GM12878 (cell line): ENCODE measurements at places on chromosomes 7 and 10.

DNA sequence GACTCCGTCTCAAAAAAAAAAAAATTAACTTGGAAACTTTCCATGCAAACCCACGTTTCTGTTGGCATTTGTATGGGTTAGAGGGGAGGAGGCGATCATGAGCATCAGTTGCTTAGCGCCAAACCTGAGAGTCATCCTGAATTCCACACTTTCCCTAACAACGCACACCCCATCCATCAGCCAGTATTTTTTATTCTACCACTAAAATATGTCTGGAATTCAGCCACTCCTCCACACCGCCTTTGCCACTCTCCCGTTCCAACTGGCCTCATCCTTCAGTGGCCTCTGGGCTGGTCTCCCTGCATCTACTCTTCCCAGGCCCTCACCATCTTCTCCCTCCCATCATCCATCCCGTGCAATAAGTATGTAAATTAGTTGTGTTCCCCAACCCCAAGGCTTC is 4.7 kb upstream of the LMBR1 start:
- no peak for DNase-seq

DNA sequence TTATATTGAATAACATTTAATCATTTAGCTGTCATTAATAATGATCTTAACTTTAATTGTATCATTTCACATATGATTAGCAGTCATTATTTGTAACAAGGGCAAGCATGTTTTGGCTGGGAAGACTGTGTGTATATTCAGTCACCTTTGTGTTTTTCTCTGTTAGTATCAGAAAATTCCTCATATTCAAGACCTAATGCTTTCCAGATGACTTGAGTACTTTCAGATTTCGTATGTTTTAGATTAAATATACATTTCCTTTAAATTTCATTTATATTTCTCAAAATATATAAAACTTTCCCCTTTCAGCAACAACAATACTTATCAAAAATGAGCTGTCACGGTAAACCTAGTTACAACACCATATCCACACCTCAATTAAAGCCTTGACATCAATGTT is 6.3 kb upstream of the CACNA2D1 start:
- DNase-seq = no peak

GRCh38 chr10:49759787-49760551 is 2.2 kb downstream of the OGDHL start:
- no peak for DNase-seq

GRCh38 chr7:117110480-117111315 is 157.4 kb downstream of the ST7 start:
- peak; percentile 70 for DNase-seq

DNA sequence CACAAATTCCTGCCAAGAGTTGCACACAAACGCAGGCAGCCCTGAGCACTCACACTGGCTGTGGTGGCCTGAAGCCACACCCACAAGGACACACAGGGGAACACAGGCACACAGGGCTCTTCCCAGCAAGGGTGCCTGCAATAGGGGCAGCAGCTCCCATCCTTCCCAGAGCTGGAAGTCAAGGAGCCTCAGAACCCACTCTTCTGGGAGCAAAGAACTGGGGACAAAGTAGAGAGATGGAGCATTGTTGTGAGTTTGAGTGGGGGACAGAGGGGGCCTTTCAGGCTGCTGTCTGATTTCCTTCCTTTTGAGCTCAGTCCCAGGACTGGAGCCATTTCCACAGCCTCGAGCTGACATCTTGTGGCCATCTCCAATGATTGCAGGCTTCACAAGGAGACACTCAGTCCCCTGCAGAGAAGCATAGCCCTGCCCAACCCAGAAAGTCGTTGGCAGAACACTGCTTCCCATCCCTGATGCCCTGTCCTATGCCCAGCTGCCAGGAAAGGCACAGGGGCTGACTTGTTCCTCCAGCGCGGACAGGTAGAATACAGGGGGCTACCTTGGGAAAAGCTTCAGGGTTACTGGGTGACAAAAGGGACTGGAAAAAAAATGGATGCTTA is 34.4 kb upstream of the SLF2 start:
- no peak for DNase-seq

DNA sequence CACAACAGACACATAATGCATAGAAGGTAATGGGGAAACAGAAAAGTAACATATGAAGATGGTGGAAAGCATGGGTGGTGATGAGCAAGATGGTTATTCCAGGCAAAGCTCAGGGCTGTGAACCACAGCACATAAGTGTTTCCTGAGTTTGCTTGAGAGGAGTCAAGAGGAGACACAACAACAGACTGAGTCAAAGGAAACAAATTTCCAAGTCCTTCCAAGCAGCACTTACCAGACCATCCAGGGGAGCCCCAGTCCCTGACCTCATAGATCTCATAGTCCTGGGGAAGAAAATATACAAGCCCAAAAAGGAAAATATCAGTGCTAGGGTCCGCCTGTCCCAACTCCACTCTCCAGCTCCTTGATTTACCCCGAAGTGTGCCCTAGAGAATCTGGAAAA is 216.6 kb upstream of the FZD1 start:
- no peak for DNase-seq

DNA sequence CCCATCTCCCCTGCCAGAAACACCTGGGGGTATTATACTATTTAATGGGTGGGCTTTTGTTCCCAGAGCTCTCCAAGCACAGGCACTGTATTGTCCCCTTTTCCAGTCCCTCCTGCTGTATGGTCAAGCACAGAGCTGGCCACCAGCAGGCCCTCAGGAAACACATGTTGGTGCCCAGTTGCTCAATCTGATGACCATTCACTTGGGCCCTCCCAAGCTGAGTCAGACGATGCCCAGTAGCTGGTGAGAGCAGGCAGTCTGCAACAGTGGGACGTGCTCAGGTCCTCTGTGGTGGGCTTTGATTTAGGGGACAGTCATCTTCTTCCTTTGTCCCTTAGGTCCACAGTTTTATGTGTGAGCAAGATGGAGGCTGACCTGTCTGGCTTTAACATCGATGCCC is 11.8 kb downstream of the SFXN2 start:
- DNase-seq = no peak

DNA sequence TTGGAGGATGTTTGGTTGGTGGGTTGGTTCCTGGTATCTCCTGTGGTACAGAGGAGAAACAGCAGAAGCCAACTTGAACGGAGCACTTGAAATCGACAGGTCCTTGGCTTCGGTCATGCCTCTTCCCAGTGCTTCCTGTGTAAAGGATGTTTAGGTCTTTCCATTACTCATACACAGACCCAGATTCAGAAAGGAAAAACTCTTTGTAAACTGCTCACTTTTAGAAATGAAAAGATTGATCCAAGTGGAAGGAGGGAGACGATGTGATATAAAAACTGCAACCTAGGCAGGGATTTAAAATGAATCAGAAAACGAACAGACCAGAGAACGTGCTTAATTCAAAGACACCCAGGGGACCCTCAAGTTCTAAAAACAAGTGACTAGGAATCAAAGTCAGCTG is 338.4 kb downstream of the GALNT17 start:
- DNase-seq = no peak

GRCh38 chr7:125412890-125413665 is 483.5 kb upstream of the POT1 start:
- DNase-seq = no peak

- no peak for DNase-seq
These were observed 18.2 kb upstream of the CASD1 start for GRCh38 chr7:94491410-94491809.

DNA sequence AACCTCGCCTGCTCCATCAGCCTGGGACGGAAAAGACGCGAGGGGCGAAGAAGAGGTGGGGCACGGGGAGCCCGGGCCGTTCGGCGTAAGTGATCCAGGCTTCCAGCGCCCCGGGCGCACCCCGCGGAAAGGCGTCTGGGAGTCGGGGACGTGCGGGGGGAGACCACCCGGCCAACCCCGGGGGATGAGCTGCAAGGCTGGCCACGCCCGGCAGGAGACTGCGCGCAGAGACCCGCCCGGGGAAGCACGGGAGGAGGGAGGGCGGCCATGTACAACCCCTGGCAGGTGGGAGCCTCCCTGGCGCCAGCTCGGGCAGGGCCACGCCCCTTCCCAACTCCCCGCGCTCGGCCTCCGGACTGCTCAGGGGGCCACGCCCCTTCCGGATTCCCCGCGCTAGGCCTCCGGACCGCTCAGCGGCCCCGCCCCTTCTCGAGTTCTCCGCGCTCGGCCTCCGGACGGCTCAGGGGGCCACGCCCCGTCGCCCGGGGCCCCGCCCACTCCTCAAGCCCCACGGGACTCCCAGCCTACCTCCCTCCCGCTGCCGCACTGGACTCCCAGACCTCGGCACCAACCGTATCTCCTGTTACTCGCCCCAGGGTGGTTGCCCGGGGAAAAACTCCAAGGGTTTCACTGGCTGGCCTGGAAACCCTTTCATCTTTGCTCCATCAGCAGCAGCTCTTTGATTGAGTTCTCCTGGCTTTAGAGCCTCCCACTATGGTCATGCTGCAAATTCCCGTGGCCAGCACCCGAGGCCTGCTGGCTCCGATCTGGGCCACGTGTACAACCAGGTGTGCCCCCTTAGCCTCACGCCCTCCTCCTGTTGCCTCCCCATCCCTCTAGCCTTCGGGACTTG is 284.4 kb downstream of the ZEB1 start:
- peak; percentile 66 for DNase-seq

GRCh38 chr10:21934307-21934706 is 69.2 kb downstream of the DNAJC1 start:
- no peak for DNase-seq

- peak; percentile 72 for DNase-seq
These were observed 4.4 kb downstream of the WDR91 start for GRCh38 chr7:135206941-135207391.

GRCh38 chr7:116686812-116687419 is 14.9 kb downstream of the MET start:
- no peak for DNase-seq

GRCh38 chr10:123359539-123359938 is 205.3 kb downstream of the BUB3 start:
- DNase-seq = peak; percentile 40

GRCh38 chr10:35600193-35600592 is 4.9 kb upstream of the GJD4 start:
- no peak for DNase-seq

DNA sequence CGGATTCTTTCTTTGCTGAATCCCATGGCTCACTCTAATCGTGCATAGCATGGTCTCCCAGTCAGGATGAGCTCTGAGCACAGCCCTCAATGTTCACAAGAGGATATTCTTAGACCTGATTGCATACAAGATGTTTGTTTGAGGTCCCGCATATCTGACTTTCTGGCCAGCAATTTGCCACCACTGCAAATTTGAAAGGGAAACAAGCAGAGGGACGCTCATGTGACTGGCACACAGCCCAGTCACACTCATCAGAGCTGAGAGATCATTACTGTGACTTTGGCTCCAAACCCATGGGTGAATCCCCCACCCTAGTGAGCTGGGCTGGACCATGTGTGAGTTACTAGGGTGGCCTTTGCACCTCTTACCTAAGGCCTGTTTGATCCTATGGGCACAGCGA is 9.9 kb downstream of the TAS2R41 start:
- DNase-seq = no peak

DNA sequence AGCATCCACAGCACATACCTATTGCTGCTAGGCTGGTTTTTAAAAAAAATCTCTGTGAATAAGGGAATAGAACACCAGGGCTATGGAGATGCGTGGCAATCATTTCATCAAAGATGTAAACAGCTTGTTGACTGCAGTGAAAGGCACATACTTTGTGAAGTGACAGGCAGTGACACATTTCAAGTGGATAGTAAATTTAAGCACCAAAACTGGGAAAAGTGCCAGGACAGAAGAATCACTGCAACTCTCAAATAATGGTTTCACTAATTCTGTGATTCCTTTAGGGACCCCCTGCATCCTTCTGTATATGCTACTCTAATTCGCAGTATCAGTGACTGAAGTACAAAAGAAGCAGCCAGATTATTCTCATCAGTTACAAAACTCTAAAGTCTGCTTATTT is 145.2 kb upstream of the KLF14 start:
- DNase-seq = no peak

DNA sequence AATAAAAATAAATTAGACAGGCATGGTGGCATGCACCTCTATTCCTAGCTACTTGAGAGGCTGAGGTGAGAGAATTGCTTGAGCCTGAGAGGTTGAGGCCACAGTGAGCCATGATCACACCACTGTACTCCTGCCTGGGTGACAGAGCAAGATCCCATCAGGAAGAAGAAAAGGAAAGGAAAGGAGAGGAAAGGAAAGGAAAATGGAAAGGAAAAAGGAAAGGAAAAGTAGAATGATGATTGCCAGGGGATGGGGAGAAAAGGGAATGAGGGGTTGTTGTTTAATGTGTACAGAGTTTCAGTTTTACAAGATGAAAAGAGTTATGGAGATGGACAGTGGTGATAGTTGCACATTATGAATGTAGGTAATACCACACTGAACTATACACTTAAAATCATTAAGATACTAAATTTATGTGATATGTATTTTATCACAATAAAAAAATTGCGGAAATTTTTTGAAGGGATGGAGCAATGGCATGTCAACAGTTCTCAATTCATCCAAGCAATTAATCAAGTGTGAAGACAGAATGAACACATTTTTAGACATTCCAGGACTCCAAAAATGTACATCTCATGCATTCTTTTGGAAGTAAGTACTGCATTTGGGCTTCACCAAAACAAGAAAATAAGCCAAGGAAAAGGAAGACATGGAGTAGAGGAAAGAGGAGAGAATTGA is 44.3 kb downstream of the IL6 start:
- DNase-seq = no peak

DNA sequence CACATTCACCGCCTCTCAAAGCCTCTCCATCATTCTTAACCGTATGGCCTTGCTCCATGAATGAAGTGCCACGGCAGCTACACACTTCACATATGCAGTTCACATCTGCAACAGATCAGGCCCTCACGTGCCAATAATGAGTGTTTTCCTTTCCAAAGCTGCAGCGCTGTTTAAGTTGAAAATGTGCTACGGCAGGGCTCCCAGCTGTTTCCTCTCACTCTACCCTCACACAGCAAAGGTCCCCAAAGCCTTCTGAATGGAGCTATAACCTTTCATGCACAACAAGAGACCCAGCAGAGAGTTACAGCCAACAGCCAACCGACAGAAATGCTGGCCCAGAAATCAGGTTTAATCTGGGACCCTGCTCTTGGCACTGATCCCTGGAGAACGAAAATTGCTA is 236.1 kb downstream of the ELMO1 start:
- no peak for DNase-seq

- peak; percentile 61 for DNase-seq
These were observed 13.9 kb downstream of the CREB3L2 start for GRCh38 chr7:137987968-137988367.

GRCh38 chr10:78184851-78185692 is 151.4 kb downstream of the RPS24 start:
- no peak for DNase-seq

GRCh38 chr10:82515256-82515655 is 640.3 kb downstream of the NRG3 start:
- DNase-seq = no peak

GRCh38 chr10:12638103-12638502 is 288.8 kb downstream of the CAMK1D start:
- no peak for DNase-seq

- DNase-seq = no peak
These were observed 3.5 kb downstream of the IDI1 start for GRCh38 chr10:1045415-1045814.
